ENCODE measurements at places on chromosomes 2 and 18. TPM values are rescaled to one million over a fixed set of nuclear protein-coding genes. Genes with fewer than 3 reads are reported as not detected.

FKBP7 gene
- 3.8 TPM for total RNA-seq

DNA sequence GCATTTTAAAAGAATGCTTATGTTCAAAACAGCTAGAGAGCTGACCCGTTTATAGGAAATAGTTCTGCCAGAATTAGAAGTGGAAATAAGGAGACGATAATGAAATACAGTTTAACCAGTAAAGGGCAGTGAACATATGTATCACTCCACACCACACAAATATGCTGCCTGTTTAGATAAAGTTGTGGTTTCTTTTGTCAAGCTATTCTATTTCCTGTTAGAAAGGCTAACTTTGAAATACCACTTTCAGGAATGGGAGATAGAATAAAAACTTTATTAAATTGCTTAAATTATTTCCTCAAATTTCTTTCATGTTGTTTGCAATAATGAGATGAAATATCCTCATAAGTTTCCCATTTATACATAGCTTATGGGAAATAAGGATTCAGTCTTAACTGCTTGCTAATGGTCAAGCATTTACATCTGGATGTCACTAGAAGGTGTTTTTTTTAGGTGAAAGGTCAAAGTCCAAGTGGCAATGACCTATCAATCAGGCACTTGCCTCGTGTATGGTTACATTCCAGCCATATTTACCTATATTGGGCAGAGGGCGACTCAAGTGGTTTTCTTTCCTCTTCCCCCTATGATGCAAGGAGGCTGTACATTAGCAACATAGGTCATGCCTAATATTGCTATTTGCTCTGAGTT, 148.9 kb downstream of the ZEB2 start:
- no peak for DNase-seq
- peaks cover 26% of the 10 kb centered on the region for H3K4me1 ChIP-seq
- H3K36me3 ChIP-seq = no peaks in the 10 kb centered on the region
- no peak overlapping the region for H3K4me3 ChIP-seq

DNA sequence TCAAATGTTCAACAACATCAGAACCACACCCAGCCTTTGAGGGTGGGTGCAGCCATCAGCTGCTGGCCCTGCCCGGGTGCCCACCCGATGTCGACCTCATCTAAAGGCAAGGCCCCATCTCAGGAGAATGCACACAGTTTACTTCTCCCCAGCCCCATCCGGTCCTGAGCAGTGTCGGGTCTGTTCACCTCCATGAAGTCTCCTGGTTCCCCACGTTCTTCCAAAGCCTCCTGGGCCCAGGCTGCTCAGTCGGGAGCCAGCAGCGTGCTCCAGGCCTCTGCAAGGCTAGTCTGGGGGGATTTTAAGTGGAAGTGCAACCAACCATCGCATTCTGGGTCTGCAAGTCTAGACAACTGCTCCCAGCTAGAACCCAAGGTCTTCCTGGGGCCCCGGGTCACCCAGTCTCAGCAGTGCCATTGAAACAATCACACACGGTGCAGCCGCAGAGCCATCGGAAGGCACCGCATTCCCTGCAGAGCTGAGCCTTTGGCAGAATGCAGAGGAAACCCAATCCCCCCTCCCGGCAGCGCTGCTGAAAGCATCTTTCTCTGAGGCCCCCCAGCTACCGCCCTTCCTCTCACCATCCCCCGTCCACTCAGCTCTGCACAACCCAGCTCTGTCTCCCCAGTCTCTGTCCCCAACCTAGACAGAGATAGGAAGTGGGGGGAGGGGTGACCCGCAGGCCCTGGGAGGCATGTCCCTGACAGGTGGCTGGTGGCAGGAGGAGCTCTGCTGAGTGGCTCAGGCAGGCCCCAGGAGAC, 8.5 kb downstream of the ESPNL start:
- no peak for DNase-seq
- no peaks in the 10 kb centered on the region for H3K36me3 ChIP-seq
- 0 out of 2 replicates have a peak, but pooled peaks cover 8% of the 10 kb centered on the region for H3K4me1 ChIP-seq
- H3K4me3 ChIP-seq = no peak overlapping the region
- no peak overlapping the region for H3K27ac ChIP-seq

PHLPP1 gene
- total RNA-seq = 21.1 TPM

SP100 gene
- 50.2 TPM for total RNA-seq

DNA sequence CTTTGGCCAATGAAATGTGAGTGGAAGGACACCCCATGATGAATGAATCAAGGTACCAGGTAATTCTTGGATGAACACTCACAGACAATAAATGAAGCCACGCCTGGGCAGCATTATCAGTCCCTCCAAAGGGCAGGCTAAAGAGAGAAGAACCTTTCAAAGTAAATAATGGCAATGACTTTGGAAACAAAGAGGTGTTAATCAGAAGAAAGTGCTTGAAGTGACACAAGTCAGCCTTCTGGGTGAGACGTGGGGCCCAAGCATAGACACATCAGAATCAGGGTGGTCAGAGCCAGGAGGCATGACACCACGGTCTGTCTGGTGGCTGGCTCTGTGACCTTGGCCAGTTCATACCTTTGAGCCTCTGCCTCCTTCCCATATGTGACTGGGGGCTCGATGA, 103.3 kb downstream of the POLR1A start:
- DNase-seq = no peak
- H3K36me3 ChIP-seq = no peaks in the 10 kb centered on the region
- H3K4me1 ChIP-seq = 0 out of 2 replicates have a peak, but pooled peaks cover 11% of the 10 kb centered on the region

DNA sequence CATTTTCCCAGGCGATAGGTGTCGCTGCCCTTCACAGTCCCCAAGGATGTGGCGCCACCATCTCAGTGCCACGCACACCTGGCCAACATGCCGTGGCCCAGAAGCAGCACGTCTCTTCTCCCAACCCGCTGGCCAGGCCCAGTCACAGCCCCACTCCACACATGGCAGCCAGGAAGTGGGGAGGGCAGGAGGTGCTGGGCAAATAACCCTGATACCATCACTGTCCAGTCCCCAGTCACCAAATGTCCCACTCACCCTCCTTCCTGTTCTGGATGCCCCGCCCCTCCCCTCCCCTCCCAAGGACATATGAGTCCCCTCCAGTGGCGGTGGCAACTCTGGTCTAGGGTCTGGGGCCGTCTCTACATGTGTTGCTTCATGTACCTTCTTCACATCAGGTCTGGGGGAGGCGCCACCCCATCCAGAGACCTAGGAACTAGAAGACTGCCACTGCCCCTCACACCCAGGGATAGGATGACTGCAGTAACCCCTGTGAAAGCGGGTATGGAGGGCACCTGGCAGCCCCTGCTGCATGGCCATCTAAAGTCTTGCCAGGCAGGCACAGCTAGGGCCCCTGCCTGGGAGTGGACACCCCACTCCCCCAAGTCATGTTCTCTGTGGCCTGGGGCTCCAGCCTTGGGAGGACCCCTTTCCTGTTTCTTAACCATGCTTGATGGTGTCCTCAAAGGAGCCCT, 7.3 kb upstream of the CAPN10 start:
- no peak for DNase-seq
- H3K4me3 ChIP-seq = peak overlapping the region; percentile 46
- H3K36me3 ChIP-seq = peaks cover 9% of the 10 kb centered on the region
- no peaks in the 10 kb centered on the region for H3K27me3 ChIP-seq
- peaks cover 52% of the 10 kb centered on the region for H3K4me1 ChIP-seq

DNA sequence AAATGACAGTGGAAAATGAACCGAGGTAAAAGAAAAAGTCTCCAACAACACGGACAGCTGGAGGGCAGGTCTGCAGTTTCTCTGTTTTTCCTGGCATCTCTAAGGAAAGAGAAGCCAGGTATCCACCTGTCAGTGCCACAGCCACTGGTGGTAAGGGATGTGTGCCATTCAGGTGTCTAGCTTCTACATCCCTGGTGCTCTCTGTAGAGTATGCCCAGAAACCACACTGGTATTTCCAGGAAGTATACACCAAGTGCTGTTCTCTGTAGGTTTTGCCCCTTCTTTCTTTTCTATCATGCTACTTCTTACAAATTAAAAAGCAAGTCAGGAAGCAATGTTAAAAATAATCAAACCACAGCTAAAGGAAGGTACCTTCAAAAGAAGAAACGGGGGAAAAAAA, 7.6 kb upstream of the AGFG1 start:
- no peak overlapping the region for H3K27ac ChIP-seq
- no peak for DNase-seq
- H3K4me3 ChIP-seq = no peak overlapping the region
- peaks cover 64% of the 10 kb centered on the region for H3K4me1 ChIP-seq

TNFAIP6 gene
- total RNA-seq = not detected

GRCh38 chr2:176687944-176688343, 418.7 kb downstream of the MTX2 start:
- H3K4me1 ChIP-seq = no peaks in the 10 kb centered on the region
- no peak overlapping the region for H3K27ac ChIP-seq
- H3K4me3 ChIP-seq = no peak overlapping the region
- H3K27me3 ChIP-seq = peaks cover 14% of the 10 kb centered on the region
- no peaks in the 10 kb centered on the region for H3K36me3 ChIP-seq

DNA sequence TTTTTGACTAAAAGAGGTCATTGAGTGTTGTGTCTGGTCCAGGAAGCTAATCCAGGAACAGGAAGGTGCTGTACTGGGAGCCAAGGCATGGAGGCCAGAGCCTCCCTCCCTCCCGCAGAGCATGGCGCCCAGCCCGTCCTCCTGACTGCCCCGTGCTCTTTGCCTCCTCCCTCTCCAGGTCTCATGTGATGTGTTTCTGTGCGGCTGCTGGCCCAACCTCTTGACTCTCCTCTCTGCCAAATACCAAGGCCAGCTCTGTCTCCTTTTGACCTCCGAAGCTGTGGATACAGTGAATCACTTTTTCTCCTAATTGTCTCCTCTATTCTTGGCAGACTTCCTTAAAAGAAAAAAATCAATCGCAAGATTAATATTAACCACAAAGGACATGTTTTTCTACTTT, 284.1 kb downstream of the PHLPP1 start:
- no peak for DNase-seq
- H3K36me3 ChIP-seq = no peaks in the 10 kb centered on the region
- no peak overlapping the region for H3K27ac ChIP-seq
- no peaks in the 10 kb centered on the region for H3K27me3 ChIP-seq
- no peak overlapping the region for H3K4me3 ChIP-seq

DNA sequence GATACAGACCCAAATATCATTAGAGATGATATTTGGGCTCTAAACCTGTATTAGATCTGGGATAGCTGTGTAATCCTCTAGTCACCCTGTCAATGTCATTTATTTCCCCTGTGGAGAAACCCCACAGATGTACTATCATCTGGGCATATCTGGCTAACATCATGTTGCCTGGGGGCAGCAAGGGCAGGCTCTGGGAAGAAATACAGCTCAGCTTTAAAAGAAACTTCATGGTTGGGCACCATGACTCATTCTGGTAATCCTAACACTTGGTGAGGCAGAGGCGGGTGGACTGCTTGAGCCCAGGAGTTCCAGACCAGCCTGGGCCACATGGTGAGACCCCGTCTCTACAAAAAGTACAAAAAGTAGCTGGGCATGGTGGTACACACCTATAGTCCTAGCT, 282.5 kb downstream of the SLC8A1 start:
- H3K27ac ChIP-seq = no peak overlapping the region
- 0 out of 2 replicates have a peak, but pooled peaks cover 8% of the 10 kb centered on the region for H3K4me1 ChIP-seq
- no peaks in the 10 kb centered on the region for H3K36me3 ChIP-seq
- DNase-seq = peak; percentile 15
- no peaks in the 10 kb centered on the region for H3K27me3 ChIP-seq

DNA sequence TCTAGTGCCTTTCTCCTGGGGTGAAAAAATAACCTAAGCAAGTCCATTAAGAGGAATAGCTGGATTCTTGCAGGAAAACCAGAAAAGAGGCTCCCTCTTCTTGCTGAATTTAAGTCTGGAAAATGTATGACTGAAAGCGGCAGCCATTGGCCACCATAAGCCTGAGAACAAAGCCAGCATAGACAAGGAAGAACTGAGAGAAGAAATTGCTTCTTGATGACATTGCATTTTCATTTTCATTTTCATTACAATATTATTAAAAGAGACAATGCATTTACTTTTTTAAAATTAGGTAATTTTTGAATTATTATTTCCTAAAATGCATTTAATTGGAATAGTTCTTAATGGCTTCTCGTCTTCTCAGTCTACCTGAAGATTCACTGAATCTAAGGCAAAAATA, 1157.5 kb upstream of the ZEB2 start:
- no peak overlapping the region for H3K27ac ChIP-seq
- H3K4me1 ChIP-seq = no peaks in the 10 kb centered on the region
- DNase-seq = no peak
- no peaks in the 10 kb centered on the region for H3K27me3 ChIP-seq
- no peak overlapping the region for H3K4me3 ChIP-seq
- H3K36me3 ChIP-seq = no peaks in the 10 kb centered on the region

GRCh38 chr2:164793529-164793928, 48.1 kb downstream of the COBLL1 start:
- no peak overlapping the region for H3K4me3 ChIP-seq
- no peaks in the 10 kb centered on the region for H3K36me3 ChIP-seq
- no peaks in the 10 kb centered on the region for H3K27me3 ChIP-seq
- DNase-seq = no peak

ORC4 gene
- total RNA-seq = 28.4 TPM

DNA sequence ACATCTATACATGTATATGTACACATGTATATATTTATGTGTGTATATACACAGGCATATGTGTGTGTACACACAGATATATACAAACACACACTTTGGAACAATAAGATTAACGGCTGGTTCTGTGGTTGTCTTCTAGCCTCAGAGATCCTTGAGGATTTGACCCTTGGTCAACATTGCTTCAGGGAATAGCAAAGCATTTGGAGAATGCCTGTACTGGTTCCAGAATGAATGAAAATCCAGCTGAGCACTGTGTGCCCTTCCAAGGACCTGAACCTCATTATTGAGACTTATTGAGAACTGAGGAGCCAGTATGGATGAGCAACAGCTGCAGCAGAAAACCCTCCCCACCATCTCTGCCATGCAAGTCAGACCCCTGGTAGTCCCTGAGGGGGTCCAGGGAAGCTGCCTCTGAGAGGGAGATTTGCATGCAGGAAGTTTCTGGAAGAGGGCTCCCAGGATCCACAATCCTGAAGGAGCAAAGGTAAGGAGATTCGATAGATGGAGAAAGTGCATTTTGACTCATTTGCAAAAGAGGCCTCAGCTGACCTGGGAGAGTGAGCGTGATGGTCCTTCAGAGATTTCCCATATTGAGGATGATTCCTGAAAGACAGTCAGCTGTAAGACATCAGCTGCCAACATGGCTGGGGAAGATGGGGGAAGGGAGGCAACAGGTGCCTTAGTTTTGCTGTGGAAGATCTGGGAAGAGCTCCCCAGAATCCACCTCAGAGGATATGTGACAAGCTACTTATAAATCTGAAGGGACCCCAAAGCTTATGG, 166.6 kb upstream of the NCKAP5 start:
- no peak overlapping the region for H3K27ac ChIP-seq
- 0 out of 2 replicates have a peak, but pooled peaks cover 3% of the 10 kb centered on the region for H3K27me3 ChIP-seq
- H3K36me3 ChIP-seq = no peaks in the 10 kb centered on the region
- DNase-seq = no peak

- H3K27ac ChIP-seq = 0 out of 2 replicates have a peak overlapping the region, but pooled peaks have one; percentile 30
- no peaks in the 10 kb centered on the region for H3K36me3 ChIP-seq
- peak overlapping the region; percentile 49 for H3K4me3 ChIP-seq
- H3K27me3 ChIP-seq = no peaks in the 10 kb centered on the region
- H3K4me1 ChIP-seq = peaks cover 15% of the 10 kb centered on the region
Observed at GRCh38 chr2:162731917-162732804, 106.4 kb downstream of the KCNH7 start.

Data from PC-9 (cell line).